ENCODE measurements at places on chromosomes 16 and 17.

DNA sequence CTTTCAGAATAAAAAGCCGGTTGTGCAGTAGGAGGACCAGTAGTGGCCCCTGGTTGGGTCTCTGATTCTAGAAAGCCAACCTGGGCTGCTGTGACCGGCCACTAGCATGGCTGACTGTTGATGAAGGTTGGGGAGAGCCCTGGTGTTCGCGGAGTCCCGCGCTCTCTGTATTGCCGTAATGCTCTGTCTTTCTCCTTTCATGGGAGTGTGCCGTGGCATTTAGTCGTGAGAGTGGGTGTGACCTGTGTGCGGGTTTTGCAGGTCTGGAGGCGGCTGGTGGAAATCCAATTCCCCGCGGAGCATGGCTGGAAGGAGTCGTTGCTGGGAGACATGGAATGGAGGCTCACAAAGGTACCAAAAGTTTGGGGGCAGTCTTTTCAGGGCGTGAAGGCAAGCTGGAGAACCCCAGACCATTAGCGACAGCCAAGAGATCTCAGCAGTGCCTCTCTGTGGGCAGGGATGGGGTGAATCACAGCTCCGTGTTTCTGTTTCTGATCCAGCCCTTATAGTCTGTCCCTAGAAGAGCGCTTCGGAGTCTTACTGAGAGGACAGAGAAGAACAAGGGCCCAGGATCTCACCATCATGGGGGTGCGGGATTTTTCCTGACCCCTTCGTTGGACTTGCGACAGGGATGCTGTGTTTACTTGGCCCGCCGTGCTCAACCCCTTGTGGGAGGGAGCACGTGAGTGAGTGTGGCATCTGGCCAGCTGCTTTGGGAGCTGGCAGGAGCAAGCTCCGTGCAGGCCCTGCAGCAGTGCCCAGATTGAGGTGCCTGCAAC lies 56.5 kb downstream of the RNF213 start:
- DNase-seq: no peak

- DNase-seq: no peak
Measured at GRCh38 chr16:81462683-81463082, 18.1 kb downstream of the CMIP start.

DNA sequence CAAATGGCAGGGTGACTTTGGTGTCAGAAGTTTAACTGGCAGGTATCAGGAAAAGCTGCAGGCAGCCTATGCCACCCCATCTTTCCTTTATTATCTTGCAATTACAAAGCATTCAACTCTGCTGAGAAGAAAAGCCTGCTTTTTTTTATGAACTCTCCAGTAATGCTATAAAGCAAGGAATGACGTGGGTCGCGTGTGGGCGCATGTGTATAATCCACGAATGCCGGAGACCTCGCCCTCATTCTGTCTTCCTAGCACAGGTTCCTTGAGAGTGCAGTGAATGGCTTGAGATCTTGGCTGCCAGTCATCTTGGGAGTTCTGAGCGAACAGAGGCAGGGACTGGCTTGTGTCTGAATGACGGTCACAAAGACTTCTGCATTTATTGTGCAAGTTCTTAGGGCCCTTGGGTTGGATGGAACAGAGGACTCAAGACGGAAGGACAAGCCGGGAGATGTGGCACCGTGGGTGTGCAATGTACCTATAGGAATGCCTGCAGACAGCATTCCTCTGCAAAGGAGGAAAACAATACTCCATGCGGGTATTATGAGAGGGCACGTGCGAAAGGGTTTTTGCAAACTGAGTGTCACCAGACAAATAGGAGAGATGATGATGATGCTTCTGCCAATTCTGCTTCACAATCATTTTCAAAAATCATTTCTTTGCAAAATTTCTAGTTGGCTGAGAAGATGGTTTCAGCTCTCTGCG lies 96.1 kb upstream of the ELAC2 start:
- no peak for DNase-seq

GRCh38 chr17:76579281-76579680 lies 6.4 kb downstream of the ST6GALNAC2 start:
- DNase-seq: no peak

DNA sequence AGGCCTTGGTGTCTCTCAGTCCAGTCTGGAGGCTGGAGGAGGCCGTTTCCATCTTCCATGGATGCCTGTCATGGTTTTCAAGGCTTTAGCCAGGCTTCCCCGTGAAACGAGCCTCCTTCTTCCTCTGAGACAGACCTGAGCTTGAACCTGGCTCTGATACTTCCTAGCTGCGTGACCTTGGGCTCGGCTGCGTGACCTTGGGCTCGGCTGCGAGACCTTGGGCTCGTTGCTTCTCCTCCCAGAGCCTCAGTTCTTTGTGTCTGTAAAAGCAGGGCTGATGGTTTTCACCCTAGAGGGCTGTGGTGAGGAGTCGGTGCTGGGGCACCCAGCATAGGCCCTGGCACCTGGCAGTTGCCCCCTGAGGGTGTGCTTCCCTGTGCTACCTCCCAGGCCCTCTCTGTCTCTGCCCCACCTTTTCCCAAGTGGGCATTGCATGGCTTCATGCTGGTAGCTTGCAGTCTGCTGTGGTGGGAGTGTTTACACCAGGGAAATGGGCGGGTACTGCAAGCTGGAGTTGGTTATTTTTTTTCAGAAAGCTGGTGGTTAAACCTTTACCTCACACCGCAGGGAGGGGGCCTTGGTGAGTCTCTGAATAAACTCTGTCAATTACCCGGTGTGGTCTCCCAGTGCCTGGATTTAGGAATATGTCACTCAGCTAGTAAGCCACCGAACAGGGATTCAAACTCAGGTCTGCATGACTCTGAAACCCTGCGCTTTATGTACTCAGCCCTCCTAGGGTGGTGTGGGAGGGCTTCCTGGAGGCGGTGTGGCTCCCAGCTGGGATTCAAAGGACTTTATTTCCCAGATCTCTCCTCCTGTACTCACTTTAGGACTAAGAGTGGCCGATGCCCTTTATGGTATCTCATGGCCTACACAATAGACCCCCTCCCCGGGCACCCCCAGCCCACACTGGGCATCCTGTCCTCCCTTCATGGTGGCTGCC lies 129.0 kb upstream of the CIBAR2 start:
- no peak for DNase-seq

DNA sequence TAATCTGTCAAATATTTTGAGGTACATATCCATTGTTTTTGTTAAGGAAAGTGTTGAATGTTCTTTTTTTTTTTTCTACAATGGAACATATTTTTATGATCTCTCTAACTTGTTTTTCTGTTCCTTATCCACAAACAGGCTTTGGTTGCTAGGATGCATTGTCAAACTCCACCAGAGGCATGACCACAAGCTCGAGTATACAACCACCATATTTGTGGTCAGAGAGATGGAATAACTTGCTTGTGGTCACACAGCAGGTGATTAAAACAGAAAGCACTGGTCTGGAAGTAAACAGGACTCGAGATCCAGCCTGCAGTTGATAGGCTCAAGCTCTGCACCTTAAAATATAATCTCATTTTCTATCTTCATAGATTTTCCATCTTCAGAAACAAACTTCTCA lies 105.8 kb upstream of the ADAMTS18 start:
- no peak for DNase-seq

DNA sequence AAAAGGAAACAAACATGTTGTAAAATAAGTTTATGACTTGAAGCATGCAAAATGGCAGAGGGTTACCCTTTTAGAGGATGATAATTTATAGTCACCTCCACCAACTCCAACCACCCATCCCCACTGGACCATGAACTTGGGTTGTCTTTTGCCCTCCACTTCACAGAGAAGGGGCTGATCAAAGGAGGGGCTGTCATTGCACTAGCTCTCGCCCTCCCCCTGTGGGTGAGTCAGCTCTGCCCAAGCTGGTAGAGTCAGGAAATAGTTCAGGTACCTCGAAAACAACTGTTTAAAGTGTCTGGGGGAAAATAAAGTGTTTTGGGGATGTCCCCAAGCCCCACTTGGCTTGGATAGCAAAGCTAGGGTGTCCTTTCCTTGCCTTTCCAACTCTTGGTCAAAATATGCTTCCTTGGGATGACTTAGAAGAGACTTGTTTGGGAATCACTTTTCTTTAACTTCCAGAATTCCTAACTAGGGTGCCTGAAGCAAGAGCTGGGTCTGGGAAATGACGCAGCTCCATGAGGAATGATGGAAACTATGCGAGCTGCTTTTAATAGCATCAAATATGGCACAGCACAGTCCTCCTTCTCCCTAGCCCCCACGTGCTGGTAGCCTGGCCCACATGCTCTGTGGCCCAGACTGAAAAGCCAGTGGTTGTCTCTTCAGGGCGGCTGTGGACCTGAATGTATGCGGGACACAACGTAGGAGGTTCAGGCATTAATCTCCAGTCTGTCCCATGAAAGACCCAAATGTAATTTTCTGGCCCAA lies 40.7 kb downstream of the TBX4 start:
- DNase-seq: no peak

DNA sequence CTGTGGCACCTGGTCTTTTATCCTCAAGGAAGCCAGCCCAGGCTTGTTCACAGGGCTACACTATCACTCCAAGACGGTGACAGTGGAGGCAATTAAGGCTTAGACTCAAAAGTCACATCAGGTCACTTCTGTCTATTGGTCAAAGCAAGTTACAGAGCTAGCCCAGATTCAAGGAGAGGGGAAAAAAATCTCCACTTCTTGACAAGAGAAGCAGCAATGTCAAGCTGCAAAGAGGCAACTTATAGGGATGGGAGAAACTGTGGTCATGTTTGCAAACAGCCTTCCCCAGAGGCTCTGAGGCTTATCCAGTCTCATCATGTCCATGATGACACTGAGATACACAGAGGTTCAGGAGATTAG lies 31.6 kb downstream of the SERPINF1 start:
- no peak for DNase-seq

DNA sequence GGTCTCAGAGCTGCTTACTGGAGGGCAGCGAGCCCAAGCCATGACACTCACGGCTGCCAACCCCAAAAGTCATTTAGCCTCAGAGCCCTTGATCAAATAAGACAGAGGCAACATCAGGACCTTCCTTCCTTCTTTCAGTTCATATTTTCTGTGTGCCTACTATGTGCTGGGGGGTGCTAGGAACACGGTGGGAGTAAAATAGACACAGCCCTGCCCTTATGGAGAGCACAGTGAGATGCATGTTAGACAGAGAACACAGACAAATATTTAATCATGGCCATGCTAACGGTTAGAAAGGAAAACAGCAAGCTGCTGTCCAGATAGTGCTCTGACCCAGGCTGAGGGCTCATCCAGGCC lies 4.5 kb upstream of the BRD7 start:
- DNase-seq: no peak

- DNase-seq: no peak
Measured at GRCh38 chr17:66272811-66273585, 29.4 kb upstream of the PRKCA start.
